HAP-1 (cell line): ENCODE measurements at places on chromosomes 3 and 15.

GRCh38 chr3:50289130-50289529, 3.1 kb downstream of the IFRD2 start:
- DNase-seq: no peak

DNA sequence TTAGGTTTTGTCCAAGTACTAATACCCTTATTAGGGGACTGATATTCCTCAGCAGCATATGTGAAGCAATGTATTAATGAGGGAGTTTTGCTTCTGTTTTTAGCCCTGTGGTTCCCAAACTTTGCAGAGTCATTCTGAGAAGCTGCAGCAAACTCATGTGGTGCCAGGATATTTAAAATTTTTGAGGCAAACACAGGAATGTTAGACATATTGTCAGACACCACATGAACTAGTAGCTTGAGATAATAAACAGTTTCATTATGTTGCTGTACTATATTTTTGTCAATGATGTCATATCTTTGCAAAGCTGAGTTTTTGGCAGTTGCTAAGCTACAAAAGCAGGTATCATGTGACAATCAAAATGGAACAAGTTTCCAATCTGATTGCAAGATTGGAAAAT, 36.6 kb downstream of the ATP6V1A start:
- no peak for DNase-seq

- no peak for DNase-seq
Measured at GRCh38 chr3:139124197-139124596, 79.5 kb upstream of the PRR23C start.

GRCh38 chr3:58585994-58586393, 8.8 kb upstream of the FAM107A start:
- DNase-seq: no peak

GRCh38 chr3:59565125-59565524, 515.3 kb upstream of the CFAP20DC start:
- no peak for DNase-seq

GRCh38 chr15:46703871-46704637, 1013.3 kb upstream of the SEMA6D start:
- no peak for DNase-seq

GRCh38 chr15:67103021-67103420, 37.6 kb downstream of the SMAD3 start:
- no peak for DNase-seq

DNA sequence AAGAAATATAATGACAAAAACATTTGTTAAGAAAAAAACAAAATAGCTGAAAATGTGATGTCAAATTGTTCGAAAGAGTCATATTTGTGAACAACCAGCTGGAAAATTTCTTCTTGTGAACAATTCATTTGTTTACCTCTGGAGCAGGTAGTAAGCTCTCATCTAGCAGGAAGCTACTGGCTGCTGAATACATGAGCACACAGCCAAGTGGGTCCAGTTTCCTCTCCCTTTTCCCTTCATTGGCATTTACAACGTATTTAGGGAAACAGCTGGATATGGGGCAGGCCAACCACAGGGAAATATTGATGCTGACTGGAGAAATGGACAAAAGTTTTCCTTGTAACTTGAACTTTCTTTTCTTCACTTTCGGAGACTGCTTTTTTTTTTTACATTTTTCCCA, 1354.7 kb upstream of the EPHA6 start:
- DNase-seq: no peak

- peak; percentile 13 for DNase-seq
Measured at GRCh38 chr3:79211586-79212359, 556.0 kb downstream of the ROBO1 start.

DNA sequence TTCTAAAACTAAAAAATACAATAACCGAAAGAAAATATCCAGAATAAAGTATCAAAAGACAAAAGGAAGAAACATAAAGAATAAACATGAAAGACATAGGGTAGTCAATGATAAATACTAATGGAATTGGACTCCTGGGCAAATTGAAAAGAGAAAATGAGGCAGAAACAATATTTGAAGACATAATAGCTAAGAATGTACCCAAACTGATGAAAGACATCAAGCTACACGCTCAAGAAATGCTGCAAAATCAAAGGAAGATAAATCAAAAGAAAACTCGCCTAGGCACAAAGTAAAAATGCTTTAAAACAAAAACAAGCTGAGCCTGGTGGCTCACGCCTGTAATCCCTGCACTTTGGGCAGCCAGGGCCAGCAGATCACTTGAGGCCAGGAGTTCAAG, 34.9 kb downstream of the CEP70 start:
- no peak for DNase-seq

- peak; percentile 86 for DNase-seq
Measured at GRCh38 chr3:169813757-169814517, 1.2 kb upstream of the LRRC34 start.

- no peak for DNase-seq
Measured at GRCh38 chr3:114411811-114412803, 118.3 kb downstream of the TIGIT start.

DNA sequence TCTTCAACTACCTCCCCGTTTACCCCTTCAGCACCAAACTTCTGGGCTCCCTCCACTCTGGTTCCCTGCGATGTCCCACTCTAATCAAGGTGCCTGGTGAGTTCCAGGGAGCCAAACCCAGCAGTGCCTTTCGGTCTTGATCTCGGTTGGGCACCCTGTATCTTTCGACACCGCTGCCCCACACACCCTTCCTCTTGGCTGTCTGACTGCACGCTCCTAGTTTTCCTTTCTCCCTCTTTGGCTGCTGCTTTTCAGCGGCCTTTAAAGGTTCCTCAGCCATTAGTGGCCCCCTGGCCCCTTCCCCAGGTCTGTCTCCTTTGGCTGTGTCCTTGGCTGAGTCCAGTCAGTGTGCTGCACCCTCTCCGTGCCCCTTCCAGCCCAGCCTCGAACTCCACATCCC, 784 bp downstream of the TTLL3 start:
- DNase-seq: no peak

DNA sequence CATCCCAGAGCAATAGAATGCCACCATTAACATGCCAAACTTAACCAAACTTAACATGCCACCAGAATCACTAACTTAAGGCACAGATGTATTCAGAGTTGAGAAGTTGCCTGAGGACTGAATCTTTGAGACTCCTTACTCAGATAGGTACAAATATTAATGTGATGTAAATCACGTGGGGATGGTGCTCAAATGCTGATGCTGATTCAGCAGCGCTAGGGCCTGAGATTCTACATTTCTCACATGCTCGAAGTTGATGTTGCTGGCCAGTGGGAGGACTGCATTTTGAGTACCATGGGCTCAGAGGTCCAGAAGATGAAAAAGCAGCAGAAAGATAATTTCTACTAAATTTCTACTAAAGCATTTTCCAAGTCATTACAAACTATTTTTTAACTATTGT, 54.1 kb downstream of the RPL22L1 start:
- no peak for DNase-seq

- no peak for DNase-seq
Measured at GRCh38 chr3:152120601-152121269, 148.0 kb upstream of the MBNL1 start.

DNA sequence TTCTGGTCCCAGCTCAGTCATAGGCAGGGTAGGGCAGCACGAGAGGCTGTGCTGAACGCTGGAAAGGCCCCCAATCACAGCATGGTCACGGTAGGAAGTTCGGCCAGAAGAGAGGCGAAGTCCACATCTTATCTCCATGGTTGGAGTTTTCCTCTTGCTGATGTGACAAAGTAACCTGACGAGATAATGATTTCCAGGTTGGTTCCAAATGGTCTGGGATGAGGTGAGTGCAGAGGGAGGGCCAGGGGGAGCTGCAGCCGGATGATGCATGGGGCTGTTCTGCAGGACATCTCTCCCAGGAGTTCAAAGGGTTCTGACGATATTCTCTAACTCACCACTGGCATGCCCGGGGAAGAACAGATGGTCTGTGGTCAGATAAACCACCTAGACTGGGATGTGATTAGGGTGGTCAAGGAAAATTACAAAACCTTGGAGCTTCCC, 83.2 kb upstream of the WNT5A start:
- no peak for DNase-seq

DNA sequence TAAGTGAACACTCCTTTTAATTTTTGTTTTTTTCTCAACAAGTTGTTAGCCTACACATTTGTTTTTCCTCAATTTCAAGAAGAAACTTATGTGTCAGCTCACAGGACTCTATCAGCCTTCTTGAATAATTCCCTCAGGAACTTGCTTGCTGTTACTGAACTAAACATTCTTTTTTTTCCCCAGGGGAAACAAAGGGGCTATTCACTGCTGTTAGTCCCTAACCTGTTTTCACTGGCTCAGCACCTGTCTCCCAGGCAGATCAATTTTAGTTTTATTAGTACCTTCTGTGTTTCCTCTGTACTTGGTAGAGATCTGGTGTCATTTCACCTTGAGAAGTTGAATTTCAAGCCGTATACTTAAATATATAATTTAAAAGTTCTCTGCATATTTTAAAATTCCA, 644.6 kb downstream of the CADM2 start:
- no peak for DNase-seq

- no peak for DNase-seq
Measured at GRCh38 chr3:195906865-195907683, 1.3 kb downstream of the TNK2 start.

GRCh38 chr3:32502946-32503286, 264 bp upstream of the CMTM6 start:
- no peak for DNase-seq

GRCh38 chr15:44798826-44799225, 62.5 kb downstream of the TRIM69 start:
- no peak for DNase-seq

DNA sequence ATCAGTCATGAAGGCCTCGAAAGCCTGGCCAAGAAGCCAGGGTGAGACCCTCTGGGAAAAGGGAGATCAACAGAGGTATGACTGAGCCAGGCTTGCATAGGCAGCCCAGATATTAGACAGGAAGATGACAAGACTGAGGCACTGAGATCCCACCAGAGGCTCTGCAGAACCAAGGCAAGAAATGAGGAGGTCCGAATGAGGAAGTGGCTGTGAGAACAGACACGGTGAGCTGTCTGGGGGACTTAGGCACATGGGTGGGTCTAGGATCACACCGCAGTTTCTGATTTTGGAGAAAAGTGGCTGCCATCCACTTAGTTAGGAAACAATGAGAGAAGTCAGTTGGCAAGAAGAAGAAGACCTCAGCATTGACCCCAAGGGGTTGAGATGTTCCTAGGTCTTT, 31.5 kb upstream of the PRSS50 start:
- DNase-seq: no peak

GRCh38 chr15:56910801-56911200, 7.6 kb upstream of the TCF12 start:
- no peak for DNase-seq

- DNase-seq: no peak
Measured at GRCh38 chr15:81302701-81303109, 21.2 kb downstream of the STARD5 start.
